ENCODE measurements at places on chromosomes 7 and 10.
A peak's percentile ranks its signal among the peaks of the same experiment; 100 is the strongest.

- no peak for DNase-seq
Measured at GRCh38 chr10:52746169-52746568, 26.4 kb downstream of the MBL2 start.

GRCh38 chr7:101814081-101814990 lies 3.1 kb upstream of the CUX1 start:
- DNase-seq, result peak; percentile 40

DNA sequence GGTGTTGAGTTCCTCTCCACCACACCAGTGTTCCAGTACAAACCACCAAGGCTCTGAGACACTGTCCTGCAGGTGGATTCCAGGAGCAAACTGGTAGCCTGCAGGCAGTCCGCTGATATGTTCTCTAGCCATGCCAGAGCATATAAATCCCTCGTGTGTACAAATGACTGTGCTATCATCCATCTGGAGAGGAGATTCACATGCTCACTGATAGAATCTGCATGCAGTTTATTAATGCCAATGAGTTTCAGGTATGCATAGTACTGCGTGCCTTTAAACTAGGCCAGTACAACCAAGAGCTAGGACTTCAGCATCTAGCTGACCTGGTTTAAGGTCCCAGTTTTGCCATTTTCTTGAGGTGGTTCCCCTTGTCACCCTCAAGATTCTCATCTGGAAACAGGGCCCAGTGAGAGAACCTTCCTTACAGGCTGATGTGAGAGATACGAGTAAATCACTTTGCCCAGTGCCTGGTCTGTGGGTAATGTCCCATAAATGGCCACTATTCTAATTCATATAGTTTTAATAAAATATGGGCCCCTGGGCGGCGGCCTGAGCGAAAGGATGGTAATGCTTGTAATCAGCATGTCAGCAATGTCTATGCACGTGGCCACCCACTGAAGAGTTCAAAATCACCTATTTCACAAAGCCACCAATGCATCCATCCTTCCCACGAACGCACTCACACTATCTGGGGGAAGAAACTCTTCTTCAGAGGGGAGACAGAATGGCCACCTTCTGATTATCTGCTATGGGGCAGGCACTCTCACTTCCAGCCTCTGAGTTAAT lies 268.0 kb upstream of the ZMIZ1 start:
- DNase-seq, result no peak

DNA sequence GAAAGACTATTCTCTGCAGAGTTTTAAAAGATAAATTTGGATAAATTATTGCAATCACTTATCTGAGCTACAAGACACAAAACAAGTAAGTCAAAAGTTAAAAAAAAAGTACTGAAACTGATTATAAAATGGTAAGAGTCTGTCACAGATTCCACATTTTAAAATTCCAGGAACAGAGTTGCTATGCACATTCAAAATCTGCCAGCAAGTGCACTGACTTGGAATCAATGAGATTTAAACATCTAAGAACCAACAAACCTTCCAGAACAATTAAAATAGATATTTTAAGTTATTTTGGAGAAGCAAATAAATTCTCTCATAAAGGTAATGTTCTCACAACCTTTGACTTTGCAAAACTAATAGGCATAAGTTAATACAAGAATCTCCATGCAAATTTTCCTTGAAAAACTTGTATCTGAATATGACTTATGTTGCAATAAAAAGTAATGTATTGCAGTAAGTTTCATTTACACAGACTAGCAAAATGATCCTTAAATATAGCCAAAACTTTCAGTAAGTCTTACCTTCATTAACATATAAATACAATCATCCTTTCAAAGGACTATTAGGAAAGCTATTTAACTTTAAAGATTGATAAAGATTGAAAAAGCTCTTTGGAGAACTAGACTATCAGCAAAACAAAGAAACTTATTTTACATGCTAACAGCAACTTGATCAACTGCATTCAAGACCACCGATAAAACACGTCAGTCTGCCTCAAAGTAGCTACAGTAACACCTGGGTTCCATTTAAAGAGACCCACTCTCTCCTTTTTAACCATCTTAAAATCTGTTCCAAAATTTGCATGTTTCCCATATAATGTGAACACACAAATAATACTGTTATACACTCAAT lies 4.4 kb downstream of the ETV1 start:
- DNase-seq, result no peak

- DNase-seq, result no peak
Measured at GRCh38 chr10:47403446-47404318, 19.6 kb upstream of the ZNF488 start.

DNA sequence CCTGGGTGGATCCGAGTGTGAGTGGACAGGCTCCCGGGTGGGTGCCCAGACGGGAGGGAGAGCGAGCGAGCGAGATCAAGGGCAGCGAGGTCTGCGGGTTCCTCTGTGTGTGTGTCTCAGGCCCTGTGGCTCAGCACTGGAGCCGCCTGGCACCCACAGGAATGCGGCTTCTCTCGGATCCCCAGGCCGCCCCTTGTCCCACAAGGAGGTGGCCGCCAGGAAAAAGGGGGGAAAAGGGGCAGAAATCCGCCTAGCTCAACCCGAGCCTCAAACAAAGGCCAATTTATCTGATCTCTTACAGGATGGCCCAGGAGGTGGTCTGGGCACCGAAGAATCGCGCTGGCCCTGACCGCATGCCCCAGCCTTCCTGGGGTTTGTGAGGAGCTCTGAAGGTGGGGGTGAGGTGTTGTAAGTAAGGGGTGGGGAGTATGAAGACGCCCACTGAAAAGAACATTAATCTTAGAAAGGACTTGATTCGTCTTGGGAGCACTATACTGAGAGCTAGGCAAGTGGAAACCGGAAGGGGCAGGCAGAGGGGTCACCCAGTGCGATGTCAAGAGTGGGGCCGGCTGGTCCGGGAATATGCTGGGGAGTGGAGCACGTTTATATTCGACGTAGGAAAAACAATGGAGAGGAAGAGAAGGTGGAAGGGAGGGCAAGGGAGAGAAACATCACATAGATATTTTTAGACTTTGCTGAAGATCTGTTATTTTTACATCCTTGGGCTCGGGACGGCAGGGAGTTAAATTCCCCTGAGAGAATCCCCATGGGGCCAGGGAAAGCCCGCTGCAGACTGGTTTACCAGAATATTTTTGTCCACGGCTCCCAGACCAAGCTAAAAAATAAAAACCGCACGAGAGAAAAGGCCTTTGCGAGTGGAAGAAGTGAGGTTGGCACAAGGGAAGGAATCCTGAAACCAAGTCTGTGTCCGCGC lies 7.2 kb downstream of the DLX5 start:
- no peak for DNase-seq

GRCh38 chr7:97470726-97471125 lies 261.2 kb upstream of the TAC1 start:
- DNase-seq, result no peak

DNA sequence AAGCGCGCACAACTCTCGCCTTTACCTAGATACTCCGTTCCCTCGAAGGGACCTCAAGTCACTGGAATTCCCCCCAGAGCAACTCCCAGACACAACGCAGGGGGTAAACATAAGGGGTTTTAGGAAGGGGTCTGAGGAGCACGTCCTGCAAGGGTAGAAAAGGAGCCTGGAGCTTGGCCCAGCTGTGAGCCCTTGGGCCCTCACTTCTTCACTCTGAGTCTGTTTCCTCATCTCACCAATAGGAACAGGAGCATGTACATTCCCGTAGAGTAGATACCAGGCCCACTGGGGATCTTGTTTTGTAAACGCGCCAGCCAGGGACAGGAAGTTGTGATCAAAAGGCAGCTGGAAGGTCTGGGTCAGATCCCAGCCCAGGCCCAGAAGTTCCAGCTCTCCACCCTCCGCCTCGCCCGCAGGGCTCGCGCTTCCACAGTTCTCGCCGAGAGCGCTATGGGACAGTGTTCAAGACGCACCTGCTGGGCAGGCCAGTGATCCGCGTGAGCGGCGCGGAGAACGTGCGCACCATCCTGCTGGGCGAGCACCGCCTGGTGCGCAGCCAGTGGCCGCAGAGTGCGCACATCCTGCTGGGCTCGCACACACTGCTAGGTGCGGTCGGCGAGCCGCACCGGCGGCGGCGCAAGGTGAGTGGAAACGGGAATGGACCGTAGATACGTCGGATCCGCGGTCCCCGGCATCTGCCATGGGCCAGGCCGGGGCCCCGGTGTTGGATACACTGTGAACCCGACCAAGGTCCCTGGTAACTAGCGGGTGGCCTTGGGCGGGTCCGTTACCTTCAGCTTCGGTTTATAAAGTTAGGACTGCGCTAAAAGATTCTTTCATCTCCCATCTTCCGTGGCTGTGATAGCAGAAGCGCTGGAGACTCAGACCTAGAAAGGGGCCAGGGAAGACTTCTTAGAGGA lies 1.3 kb downstream of the CYP26C1 start:
- DNase-seq, result no peak

- no peak for DNase-seq
Measured at GRCh38 chr10:4671451-4672145, 154.4 kb upstream of the AKR1E2 start.

GRCh38 chr7:976901-977325 lies 1.6 kb upstream of the COX19 start:
- DNase-seq, result no peak

- DNase-seq, result no peak
Measured at GRCh38 chr7:112701456-112701855, 88.7 kb downstream of the TMEM168 start.

DNA sequence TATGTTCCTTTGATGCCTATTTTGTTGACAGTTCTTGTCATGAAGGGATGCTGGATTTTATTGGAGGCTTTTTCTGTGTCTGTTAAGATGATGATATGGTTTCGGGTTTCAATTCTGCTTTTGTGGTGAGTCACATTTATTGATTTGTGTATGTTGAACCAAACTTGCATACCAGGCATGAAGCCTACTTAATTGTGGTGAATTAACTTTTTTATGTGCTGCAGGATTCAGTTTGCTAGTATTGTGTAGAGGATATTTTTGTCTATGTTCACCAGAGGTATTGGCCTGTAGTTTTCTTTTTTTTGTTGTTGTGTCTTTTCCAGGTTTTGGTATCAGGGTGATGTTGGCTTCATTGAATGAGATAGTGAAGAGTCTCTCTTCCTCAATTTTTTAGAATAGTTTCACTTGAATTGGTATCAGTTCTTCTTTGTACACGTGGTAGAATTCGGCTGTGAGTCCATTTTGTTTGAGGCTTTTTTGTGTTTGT lies 345.9 kb downstream of the KIF20B start:
- DNase-seq, result no peak

DNA sequence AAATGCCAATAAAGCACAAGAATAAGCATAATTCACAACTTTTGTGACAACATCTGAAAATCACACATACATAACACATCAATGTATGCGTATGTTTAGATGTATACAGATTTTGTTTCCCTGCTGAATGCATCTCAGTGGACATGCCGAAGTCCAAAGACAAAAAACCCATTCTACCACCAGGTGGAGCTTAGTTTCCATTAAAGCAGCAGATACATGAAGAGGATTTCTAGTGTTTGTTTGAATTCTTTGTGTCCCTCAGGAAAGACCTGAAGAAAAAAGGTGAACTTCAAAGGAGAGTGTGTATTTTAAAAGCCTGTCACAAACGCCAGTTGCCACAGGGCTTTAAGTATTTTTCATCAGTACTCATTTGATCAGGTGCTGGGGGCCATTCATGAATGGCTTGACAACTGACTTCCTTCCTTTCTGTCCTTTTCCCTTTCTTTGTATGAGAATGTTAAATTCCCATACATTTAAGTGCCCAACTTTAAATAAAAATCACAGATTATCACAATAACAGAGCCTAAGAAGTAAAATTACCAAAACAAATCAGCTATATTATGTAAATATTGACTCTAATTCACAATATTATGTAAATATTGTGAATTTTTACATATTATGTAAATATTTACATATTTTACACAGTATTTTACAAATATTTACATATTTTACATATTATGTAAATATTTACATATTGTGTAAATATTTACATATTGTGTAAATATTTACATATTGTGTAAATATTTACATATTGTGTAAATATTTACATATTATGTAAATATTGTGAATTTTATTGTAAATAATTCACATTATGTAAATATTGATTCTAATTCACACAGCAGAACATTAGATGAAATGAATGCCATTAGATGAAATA lies 343.0 kb downstream of the CRPPA start:
- peak; percentile 36 for DNase-seq

- DNase-seq, result no peak
Measured at GRCh38 chr7:153698046-153698445, 354.2 kb upstream of the DPP6 start.

GRCh38 chr7:112495810-112496462 lies 15.1 kb downstream of the LSMEM1 start:
- peak; percentile 30 for DNase-seq

- peak; percentile 30 for DNase-seq
Measured at GRCh38 chr10:91034042-91034441, 113.2 kb upstream of the ANKRD1 start.

DNA sequence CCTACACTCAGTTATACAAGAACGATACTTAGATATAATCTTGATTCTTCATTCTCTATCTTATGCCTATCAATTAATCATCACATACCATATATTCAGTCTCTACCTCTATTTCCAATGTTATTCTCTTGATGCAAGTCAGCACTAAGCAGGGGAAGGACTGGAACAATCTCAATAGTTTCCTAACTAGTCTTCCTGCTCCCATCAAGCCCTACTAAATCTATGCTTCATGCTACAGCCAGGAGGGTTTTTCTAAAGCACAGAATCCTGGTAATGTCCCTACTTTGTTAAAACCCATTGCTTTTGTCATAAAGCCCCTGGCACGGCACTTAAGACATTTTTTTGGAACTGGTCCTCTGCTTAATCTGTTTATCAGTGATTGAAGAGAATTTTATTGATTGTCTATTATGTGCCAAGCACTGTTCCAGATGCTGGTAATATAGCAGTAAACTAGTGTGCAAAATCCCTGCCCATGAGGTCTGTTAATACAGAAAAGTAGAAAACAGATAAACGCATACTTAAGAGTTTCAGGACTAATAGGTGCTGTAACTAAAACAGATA lies 323.3 kb upstream of the LRRN3 start:
- no peak for DNase-seq

GRCh38 chr10:22647244-22647643 lies 67.1 kb downstream of the PIP4K2A start:
- no peak for DNase-seq

GRCh38 chr7:42198296-42198695 lies 38.7 kb downstream of the GLI3 start:
- DNase-seq, result no peak

GRCh38 chr7:158111906-158112570 lies 475.6 kb downstream of the PTPRN2 start:
- no peak for DNase-seq

GRCh38 chr7:33710608-33711007 lies 194.7 kb upstream of the BMPER start:
- DNase-seq, result no peak

DNA sequence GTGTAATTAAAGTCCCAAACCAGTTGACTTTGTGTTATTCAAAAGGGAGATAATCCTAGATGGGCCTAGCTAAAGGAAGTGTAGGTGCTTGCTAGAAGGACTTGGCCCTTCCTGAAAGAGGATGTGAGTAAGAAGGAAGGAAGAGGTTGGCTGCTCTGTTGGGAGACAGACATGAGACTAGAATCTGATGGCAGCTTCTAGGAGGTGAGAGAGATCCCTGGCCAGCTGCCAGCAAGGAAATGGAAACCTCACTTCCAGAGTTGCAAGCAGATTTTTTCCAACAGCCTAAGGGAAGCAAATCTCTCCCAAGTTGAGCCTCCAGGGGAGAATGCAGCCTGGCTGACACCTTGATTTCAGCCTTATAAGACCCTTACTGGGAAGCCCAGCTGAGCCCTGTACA lies 368.4 kb upstream of the ZMIZ1 start:
- DNase-seq, result no peak

Measured in CD4-positive, alpha-beta T cell treated with Interleukin-2 at 100 ng/mL for 4 hours (primary cell).